ENCODE measurements at places on chromosomes 7 and 10. TPM values are rescaled to one million over a fixed set of nuclear protein-coding genes. Genes with fewer than 3 reads are reported as not detected.

CHAT gene
- total RNA-seq: not detected

FAM25C gene
- total RNA-seq: not detected

KNDC1 gene
- 0.86 TPM for total RNA-seq

PROSER2 gene
- 1.9 TPM for total RNA-seq

C10orf105 gene
- under 0.01 TPM for total RNA-seq

PAX4 gene
- total RNA-seq: not detected

RPS24 gene
- 1,054 TPM for total RNA-seq

OTUD1 gene
- 7.9 TPM for total RNA-seq

PAOX gene
- 4.0 TPM for total RNA-seq

ZNF277 gene
- 35.6 TPM for total RNA-seq

ZNF425 gene
- 2.5 TPM for total RNA-seq

TMEM213 gene
- not detected for total RNA-seq

HOXA11 gene
- 0.13 TPM for total RNA-seq

SOSTDC1 gene
- not detected for total RNA-seq

LRRC18 gene
- total RNA-seq: not detected

UNCX gene
- not detected for total RNA-seq

RAB19 gene
- not detected for total RNA-seq

ACTR3C gene
- total RNA-seq: 0.13 TPM

UCMA gene
- total RNA-seq: not detected

DNAJC9 gene
- 15.4 TPM for total RNA-seq

PRSS37 gene
- not detected for total RNA-seq

SYT15 gene
- 0.17 TPM for total RNA-seq

TMEM236 gene
- 0.07 TPM for total RNA-seq

HMX2 gene
- not detected for total RNA-seq

AGAP3 gene
- total RNA-seq: 31.9 TPM

NCF1 gene
- not detected for total RNA-seq

XRCC2 gene
- total RNA-seq: 1.2 TPM

PHYH gene
- total RNA-seq: 21.5 TPM

PPP1R9A gene
- 0.78 TPM for total RNA-seq

VWA2 gene
- total RNA-seq: not detected
